Activated CD4-positive, CD25-positive, alpha-beta regulatory T cell (primary cell): ENCODE measurements at places on chromosomes 16 and 17.

GRCh38 chr16:48115299-48115698 is 40.5 kb downstream of the ABCC12 start:
- DNase-seq = no peak

DNA sequence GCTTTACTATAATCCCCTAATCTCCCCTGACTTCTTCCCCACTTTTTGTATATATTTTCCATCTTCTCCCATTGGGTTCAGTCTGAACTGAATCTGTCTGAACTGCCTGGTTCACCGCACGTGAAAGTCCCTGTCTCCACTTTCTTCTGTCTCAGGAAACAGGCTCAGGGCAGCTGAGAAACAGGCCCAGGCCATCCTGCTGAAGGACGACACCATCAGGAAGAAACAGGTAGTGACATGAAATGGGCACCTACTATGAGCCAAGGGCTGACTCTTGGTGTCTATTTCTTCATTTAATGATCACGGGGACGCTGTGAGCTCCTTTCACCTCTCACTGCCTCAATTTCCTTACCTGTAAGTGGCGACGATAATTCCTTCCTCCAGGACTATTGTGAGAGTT is 90.5 kb upstream of the HSBP1 start:
- DNase-seq = no peak

DNA sequence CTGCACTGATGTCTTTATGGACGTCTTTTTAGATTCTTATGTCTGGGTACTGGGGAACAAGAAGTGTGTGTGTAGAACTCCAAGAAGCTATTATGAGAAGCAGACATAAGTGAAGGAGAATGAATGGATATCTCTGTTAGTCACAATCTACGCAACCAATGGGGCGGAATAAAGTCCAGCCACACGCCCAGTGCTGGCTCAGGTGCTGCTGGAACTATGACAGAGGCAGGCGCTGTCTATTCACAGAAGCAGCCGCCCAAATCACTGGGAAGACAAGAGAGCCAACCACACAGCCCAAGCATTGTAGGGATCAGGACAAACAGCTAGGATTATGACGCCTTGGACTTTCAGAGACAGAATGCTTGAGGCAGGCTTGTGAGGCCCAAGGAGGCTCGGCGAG is 43.9 kb upstream of the ICAM2 start:
- DNase-seq = no peak

GRCh38 chr17:31405890-31406371 is 14.5 kb downstream of the RAB11FIP4 start:
- DNase-seq = no peak

- no peak for DNase-seq
Observed at GRCh38 chr16:21001262-21001661, 100.7 kb downstream of the LYRM1 start.

GRCh38 chr16:60682219-60682618 is 1354.0 kb downstream of the CDH8 start:
- no peak for DNase-seq

DNA sequence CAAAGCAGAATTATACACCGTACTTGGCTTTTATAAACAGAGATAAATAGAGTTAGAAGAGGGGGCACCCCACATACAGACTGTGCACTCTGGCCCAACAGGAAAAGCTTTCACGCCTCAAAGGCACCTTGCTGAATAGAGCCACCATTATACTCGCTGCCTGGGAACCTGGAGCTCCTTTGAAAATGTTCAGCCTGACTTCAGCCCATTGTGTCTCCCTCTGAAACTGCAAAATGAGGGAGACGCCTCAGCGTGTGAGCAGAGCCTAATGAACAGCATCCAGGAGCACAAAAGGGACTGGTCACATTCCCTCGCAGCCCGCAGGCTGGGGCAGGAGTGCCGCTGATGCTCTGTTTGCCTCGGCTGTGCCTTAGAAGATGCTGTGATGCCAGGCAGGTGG is 46.3 kb downstream of the ABCC12 start:
- no peak for DNase-seq

DNA sequence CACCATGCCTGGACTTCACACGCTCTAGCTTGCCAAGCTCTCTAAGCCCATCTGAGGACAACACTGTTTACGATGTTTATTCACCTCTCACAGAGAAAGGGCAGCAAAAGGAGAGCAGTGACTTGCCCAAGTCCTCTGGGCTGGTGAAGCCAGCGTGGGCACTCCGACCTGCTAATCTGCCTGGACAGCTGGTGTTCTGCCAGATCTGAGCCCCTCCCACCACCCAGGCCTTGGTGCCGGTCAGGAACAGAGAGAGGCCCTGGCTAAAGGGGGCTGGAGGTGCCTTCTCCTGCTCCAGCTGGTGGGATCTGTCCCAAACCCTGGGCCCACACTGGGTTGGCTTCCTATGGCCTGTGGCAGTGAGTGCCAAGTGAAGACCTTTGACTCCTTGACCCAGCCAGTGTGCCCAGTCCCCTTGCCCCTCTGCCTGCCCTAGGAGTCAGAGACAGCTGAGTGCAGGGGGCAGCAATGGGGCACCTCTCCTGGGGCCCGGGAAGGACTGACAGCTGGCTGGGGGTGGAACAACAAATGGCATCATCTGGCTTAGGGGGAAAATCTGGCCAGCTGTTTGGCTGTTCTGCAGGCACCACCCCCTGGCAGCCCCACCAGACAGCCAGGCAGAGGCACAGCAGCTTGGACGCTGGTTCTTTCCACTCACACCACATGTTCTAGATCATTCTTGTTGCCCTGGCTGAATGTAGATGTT is 1.8 kb upstream of the SLC4A1 start:
- DNase-seq = no peak

- DNase-seq = peak; percentile 27
Observed at GRCh38 chr17:80260791-80261158, at the start of gene RNF213. TSS of gene RNF213 (plus strand) at chr17:80260852. CDS start at chr17:80263682, 2,830 bp downstream.

GRCh38 chr16:83806036-83806435 is 1.7 kb upstream of the HSBP1 start:
- no peak for DNase-seq
